ENCODE measurements at places on chromosomes 2 and 18. TPM values are rescaled to one million over a fixed set of nuclear protein-coding genes. Genes with fewer than 3 reads are reported as not detected.

GRCh38 chr2:71595569-71595968 lies 142.2 kb downstream of the DYSF start:
- no peak for DNase-seq

GRCh38 chr2:233074106-233074505 lies 14.0 kb downstream of the INPP5D start:
- no peak for DNase-seq

The SLC19A3 gene
- total RNA-seq, result 0.50 TPM

DNA sequence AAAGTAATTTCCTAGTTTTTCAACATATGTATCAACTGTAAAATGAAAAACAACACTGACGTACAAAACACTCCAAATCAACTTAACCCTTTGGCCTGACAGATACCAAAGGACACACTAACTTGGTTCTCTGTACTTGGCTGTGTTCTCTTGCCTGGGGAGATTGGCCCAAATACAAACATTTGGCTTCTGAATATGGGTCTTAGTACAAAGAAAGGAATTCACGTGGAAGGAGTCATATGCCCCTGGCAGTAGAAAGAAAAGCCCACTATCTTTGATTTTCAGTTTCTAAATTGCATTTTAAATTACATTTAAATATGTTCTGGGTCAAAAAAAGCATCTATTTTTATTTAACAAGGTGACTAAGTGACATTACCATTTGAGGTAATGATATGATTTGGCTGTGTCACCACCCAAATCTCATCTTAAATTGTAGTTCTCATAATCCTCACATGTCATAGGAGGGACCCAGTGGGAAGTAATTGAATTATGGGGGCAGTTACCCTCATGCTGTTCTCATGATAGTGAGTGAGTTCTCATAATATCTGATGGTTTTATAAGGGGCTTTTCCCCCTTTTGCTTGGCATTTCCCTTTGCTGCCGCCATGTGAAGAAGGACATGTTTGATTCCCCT lies 153.6 kb upstream of the CCDC195 start:
- DNase-seq, result no peak

GRCh38 chr2:47688561-47688960 lies 94.4 kb upstream of the MSH6 start:
- DNase-seq, result no peak

DNA sequence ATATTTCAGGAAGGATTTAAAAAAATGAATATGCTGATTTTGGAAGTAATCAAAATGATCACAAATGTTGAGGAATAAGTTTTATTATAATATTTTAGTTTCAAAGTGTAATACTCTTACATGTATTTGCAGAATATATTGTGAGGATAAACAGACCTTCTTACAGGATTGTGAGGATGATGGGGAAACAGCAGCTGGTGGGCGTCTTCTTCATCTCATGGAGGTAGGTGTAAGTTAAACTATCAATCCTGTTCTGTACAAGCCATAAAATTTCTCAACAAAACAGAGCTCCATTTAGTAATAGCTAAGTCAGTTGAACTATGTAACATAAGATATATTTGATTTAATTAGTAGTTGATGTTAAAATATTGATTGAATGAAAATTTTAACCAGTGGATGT lies 12.5 kb upstream of the HRH4 start:
- DNase-seq, result no peak

DNA sequence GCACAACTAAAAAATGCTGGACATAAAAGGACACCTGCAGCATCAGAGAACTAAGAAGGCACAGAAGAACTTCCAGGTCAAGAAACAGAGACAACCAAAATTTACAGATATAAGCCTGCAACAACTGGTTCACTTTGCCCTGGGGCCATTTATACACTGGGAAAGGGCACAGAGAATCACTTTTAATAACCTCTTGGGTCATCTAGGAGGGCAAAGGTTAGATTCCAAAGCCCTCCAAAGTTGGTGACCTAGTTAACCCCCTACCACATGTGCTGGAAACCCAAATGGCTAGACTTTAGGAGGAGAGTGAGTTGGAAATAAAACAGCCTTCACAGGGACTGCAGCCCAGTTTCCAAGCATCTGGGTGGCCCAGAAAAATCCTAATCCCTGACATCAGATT lies 3.3 kb downstream of the RNU4ATAC start:
- DNase-seq, result no peak

DNA sequence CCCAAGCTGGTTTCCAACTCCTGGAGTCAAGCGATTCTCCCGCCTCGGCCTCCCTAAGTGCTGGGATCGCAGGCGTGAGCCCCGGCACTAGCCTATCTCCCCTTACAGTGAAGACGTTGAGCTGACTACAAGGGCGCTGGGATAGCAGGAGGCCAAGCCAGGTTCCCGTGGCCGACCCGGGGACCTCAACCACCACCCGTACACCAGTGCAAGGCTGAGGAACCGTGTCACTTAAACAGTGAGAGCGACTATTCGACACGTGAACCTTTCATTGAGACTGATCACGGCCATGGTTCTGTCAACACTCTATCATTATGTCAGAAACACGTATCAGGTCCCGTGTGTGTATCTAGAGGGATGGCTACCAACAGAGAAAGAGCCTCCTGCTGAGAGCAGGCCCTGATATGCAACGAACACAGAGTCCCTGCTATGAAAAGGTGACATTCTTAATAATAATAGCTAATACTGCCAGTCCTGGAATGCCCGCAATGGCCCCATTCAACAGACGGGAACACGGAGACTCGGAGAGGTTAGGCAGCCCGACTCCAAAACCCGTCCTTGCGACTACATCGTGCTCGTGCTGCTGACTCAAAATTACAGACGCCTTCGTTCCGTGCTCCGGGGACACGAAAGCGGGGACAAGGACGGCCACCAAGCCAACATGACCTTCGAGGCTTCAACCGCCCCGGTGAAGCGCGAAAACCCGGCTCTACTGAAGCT lies 833 bp downstream of the AFG3L2 start:
- DNase-seq, result peak; percentile 35

DNA sequence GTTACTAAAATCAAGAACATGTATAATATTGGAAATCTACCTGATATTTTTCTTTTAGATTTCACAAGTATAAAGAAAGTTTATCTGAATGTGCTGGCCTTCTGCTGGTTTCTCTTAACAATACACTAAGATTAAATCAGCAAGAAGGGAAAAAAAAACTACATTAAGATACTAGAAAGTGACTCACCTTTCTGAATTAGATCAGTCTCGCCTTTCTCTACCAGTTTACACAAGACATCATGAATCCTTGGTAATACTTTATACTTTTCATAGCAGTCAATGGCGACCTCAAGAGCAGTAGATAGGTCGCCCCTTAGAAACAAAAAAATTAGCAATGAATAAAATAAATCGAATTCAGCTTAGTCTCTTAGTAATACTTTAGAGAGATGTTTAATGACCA lies 61.2 kb downstream of the LRPPRC start:
- DNase-seq, result no peak

- no peak for DNase-seq
Measured at GRCh38 chr2:118832791-118833715, 14.4 kb downstream of the EN1 start.

DNA sequence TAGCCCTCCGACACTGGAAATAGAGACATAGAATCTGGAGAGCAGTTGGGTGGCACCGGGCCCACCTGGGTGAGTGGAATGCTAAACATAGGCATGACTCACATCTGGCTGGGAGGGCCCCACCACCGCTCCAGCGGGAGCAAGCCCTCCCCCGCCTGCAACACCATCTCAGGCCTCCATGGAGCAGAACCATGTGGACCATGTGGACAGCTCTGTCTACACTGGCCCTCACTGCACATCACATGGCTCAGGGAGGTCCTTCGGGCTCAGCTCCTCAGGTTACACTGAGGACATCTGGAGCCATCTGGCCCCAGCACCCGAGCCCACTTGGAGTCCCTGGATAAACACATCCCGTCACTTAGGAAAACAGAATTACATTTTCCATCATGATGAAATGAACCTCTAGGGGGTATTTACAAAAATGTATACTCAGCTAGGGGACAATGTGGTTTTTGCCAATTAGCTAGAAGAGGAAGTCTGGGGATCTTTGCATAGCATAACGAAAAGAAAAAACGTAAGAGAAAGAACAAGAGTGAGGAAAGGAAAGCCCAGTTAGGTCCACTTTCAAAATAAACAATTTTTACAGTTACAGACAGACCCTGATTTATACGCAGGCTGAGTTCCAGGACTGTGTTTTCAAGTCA lies 30.7 kb upstream of the MLPH start:
- DNase-seq, result no peak

- no peak for DNase-seq
Measured at GRCh38 chr18:34650121-34650545, 60.0 kb upstream of the DTNA start.

DNA sequence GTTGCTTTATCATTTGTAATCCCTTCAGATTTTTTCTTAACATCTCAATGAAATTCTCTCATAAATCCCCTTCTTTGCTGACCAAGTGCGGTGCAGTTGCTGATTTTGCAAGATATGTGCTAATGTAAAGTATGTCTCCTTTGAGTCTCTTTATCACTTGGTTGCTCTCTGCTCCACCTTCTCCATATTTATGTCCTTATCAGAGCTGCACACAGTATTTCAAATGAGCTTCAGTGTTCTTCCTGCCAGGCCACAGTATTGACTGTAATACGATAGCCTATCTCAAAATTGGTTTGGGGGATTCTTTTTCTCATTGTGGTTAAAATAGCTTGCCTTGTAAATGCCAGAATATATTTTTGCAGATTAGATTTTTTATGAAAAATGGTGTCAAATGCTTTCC lies 32.2 kb downstream of the MAIP1 start:
- DNase-seq, result no peak

- DNase-seq, result no peak
Measured at GRCh38 chr2:64595397-64596176, 58.1 kb downstream of the SERTAD2 start.

- no peak for DNase-seq
Measured at GRCh38 chr2:143824791-143825190, 695.1 kb downstream of the ZEB2 start.

- no peak for DNase-seq
Measured at GRCh38 chr2:24403832-24404212, 43.5 kb upstream of the ITSN2 start.

DNA sequence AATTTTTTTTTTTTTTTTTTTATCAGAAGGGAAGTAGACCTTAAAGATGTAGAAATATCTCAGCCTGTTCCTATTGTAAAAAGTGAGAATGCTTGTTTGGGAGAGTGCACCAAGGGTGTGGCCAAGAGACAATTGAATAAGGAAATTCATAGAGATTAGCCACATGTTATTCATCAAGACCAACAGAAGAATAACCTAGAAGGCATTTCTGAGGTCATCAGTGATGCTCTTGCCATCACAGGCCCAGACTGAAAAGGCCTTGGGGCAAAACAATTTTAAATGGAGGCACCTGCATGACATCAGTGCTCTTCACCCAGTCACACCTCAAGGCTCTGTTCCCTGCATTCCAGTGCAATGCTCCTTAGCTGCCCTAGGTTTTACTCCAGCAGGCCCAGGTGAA lies 2043.3 kb upstream of the PIK3C3 start:
- no peak for DNase-seq

DNA sequence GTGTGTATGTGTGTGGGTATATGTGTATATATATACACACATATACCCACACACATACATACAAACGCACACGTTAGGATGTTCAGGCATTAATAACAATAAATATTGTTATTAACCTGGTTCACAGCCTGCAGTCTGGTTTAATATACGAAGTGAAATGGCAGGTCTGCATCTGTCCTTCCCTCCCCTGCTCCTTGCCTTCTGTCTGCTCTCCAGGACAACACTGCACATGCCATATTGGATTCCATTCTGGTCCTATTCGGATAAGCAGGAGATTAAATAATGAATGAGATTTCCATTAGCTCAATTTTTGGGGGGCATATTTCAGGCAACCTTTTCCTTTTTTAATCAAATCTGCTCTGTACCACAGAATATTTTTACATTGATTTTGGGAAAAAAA lies 158.0 kb downstream of the CELF4 start:
- no peak for DNase-seq

- DNase-seq, result no peak
Measured at GRCh38 chr2:120260736-120261135, 8.1 kb downstream of the RALB start.

GRCh38 chr18:39591649-39592048 lies 2026.1 kb upstream of the CELF4 start:
- DNase-seq, result no peak

The INO80C gene
- 52.2 TPM for total RNA-seq

- DNase-seq, result no peak
Measured at GRCh38 chr2:73895473-73895872, 2.7 kb downstream of the ACTG2 start.

- peak; percentile 5 for DNase-seq
Measured at GRCh38 chr2:128644718-128645256, 326.1 kb upstream of the HS6ST1 start.

GRCh38 chr2:109049022-109049421 lies 60.0 kb upstream of the EDAR start:
- no peak for DNase-seq

- DNase-seq, result no peak
Measured at GRCh38 chr2:3718679-3719078, 15.3 kb downstream of the DCDC2C start.

- peak; percentile 71 for DNase-seq
Measured at GRCh38 chr2:164840930-164841718, 499 bp downstream of the COBLL1 start.

The DSC2 gene
- 1.2 TPM for total RNA-seq

DNA sequence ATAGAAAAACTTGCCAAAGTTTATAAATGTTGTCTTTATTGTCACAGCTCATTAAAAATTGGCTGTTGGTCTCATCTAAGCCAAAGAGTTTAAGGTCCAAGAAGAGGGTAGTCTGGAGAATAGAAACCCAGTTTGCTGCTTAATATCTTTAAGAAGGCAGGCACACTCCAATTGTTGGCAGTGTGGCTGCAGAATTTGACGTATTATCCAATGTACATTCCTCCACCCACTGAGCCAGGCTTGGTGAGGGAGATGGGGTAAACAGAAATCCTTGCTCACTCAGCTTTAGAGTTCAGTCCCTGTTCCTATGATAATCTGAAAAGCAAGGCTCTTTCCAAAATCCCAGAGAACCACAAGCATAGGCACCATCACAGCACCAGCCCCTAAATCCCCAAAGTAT lies 10.7 kb upstream of the ADD2 start:
- no peak for DNase-seq

The POTEJ gene
- 17.2 TPM for total RNA-seq

DNA sequence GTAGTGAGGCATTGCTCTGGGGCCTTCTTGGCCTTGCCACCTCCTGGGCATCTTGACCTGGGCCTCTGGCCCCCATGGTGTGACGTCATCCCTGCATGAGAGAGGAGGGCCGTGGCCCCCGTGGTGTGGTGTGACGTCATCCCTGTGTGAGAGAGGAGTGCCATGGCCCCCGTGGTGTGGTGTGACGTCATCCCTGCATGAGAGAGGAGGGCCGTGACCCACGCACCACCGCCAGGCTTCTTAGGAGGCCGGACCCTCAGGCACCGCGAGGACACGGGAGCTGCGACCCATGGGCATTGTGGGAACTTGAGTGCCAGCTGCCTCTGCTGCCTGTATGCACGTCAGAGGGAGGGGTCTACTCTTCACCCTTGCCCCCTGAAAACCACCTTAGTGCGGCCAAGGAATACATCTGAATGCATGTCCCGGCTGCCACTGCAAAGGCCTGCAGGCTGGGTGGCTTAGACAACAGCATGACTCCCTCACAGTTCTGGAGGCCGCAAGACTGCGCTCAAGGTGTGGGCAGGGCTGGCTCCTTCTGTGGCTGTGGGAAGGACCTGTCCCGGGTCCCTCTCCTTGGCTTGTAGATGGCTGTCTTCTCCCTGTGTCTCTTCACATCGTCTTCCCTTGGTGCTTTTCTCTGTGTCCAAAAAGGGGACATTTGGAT lies 20.8 kb upstream of the OTOS start:
- DNase-seq, result no peak

All from testis (tissue), 5 donors.